ENCODE measurements at places on chromosomes 4 and X.

DNA sequence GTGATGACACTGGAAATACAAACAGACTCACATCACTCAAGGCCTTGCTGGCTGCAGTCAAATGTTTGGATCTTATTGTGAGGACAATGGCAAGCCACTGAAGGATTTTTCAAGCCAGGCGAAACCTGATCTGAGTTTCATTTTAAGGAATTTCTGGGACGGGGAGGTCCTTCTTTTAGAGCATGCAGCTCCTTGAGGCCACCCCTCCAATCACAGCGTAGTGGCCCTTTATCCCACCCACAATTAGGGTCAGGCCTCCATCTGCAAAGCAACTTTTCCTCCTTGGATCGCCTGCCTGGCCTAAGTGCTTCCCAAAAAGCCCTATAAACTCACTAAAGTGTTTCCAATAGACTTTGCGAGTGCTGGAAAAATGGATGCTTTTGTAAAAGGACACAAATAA, 115.5 kb downstream of the EFHC2 start:
- peak; percentile 8 for DNase-seq

- no peak for DNase-seq
Measured at GRCh38 chr4:123304151-123304964, 92.2 kb upstream of the SPRY1 start.

GRCh38 chr4:186644311-186644638, 79.4 kb downstream of the FAT1 start:
- no peak for DNase-seq

DNA sequence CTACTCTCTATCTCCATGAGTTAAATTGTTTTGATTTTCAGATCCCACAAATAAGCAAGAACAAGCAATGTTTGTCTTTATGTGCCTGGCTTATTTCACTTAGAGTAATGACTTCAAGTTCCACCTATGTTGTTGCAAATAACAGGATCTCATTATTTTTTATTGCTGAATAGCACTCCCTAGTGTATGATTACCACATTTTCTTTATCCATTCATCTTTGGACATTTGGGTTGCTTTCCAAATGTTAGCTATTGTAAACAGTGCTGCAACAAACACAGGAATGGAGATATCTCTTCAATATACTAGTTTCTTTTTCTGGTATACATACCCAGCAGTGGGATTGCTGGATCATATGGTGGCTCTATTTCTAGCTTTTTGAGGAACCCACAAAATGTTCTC, 136.0 kb downstream of the SLITRK2 start:
- DNase-seq, result no peak

DNA sequence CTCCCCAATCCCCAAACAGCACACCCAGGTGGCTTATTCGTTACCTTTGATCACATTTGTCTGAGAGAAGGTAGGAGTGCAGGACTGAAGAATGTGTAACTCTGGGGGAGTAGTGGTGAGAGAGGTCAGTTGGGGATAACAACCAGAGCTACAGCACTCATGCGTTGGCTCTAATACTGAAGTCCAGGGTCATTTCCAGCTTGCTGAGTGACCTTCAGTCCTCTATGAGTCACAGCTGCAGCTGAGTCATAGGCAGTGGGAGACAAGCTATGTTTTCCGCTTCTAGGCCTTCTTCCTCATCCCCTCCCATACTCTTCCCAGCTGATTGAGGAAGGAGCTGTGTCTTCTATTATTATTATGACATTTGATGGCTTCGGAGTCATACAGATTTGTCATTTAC, 31.6 kb upstream of the CT47C1 start:
- peak; percentile 87 for DNase-seq

DNA sequence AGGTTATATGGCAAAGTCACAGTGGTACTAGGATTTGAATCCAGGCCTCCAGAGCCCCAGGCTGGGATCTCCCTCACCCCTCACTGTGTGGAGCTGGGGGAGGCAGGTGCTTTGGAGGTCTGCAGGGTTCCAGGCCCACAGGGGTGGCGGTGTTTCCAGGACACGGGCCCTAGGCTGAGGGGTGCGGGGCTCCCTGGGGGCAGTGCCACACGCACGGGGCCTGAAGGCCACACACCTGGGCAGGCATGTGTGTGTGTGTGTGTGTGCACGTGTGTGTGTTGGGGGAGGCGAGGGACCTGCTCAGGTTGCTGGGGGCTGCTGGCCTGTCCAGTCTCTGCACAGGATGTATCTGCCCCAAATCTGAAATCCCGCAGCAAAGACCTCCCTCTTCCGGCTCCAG, 18.8 kb downstream of the SH3TC1 start:
- no peak for DNase-seq

GRCh38 chr4:173171987-173172386, 3.4 kb downstream of the GALNT7 start:
- DNase-seq, result no peak

- DNase-seq, result no peak
Measured at GRCh38 chrX:20320461-20321159, 53.9 kb upstream of the RPS6KA3 start.

DNA sequence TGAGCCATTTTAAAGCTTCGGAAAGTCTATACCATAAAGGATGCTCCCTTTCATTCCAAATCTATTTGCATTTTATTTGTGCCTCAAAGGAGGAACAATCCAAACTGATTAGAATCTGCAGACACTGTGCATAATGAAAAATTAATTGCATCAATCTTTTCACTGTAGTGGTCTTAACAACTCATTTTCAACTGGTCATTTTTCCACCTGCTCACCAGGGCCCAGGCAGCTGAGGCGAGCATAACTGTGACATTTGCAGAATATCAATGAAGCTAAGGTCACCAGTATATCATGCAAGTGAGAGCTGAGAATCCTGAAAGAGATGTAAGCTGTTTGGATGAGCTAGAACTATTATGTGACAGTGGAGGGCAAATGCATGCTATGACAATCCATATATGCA, 387.3 kb upstream of the TECRL start:
- no peak for DNase-seq

GRCh38 chrX:7262551-7262950, 114.6 kb upstream of the PUDP start:
- DNase-seq, result no peak

DNA sequence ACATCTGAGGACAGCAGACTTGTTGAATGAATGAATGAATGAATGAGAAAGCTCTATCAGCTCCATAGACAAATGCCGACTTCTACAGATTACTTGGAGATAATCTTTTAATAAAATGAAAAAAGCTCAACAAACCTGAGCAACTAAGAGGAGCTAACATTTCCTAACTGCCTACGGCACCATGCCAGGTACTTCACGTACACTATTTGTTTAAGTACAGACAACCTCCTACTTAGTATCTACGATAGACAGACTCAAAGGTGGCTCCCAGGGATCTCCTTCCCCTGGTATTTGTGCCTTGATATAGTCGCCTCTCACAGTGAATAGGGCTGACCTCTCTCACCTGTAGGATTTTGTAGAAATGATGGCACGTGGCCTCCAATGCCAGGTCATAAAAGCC, 412.2 kb upstream of the FAT1 start:
- DNase-seq, result no peak

DNA sequence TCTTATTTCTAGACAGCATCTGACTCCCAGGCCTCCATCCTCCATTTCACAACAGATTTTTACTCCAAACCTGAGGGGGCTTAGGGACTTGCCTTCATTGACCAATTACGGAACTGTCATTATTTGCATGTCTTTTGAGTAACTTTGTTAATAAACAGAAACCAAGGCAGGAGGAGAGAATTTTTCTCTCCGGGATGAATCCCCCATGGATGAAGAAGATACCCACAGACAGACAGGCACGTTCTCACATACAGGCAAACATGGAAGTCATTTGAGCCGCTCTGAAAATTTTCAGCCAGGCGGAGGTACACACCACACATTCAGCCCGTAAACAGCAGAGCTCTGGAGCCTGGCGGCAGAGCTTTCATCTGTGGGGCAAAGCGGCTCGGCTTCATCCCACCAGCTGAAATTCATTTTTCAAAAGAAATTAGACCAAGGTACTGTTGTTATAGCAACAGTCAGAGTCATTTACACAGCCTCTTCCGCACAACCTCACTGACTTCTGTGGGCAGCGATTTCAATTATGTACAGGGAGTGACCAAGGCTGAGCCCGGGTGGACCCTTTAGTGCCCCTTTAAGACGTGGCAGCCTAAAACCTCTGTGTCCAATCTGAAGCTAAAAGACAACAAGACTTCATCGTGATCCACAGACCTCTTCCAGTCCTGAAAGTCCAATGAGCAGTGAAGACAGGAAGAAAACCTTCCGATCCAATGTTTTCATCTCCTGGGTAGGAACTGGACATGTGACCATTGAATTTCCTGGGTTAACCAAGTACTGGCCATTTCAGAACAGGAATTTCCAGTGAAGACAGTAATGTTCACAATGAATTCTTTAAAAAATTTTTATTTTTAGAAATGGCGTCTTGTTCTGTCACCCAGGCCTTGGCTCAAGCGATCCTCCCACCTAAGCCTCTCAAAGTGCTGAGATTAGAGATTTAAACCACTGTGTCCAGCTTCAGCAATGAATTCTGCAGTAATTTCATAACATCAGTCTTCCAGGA, 237.0 kb downstream of the MGST2 start:
- DNase-seq, result peak; percentile 42
